Renal cortex interstitium (tissue), 15 donors: ENCODE measurements at places on chromosomes 7 and 10. TPM values are rescaled to one million over a fixed set of nuclear protein-coding genes. Genes with fewer than 3 reads are reported as not detected.
A peak's percentile ranks its signal among the peaks of the same experiment; 100 is the strongest.

Gene ZWINT
- 70.7 TPM for polyA plus RNA-seq

Gene ADAP1
- 15.4 TPM for polyA plus RNA-seq

Gene ASB4
- 0.14 TPM for polyA plus RNA-seq

GRCh38 chr7:37050801-37051200 lies 326.5 kb upstream of the AOAH start:
- no peak for DNase-seq

- DNase-seq = no peak
These were observed 33.4 kb downstream of the CALML5 start for GRCh38 chr10:5465976-5466450.

GRCh38 chr7:1966631-1967200 lies 266.0 kb downstream of the MAD1L1 start:
- no peak for DNase-seq

DNA sequence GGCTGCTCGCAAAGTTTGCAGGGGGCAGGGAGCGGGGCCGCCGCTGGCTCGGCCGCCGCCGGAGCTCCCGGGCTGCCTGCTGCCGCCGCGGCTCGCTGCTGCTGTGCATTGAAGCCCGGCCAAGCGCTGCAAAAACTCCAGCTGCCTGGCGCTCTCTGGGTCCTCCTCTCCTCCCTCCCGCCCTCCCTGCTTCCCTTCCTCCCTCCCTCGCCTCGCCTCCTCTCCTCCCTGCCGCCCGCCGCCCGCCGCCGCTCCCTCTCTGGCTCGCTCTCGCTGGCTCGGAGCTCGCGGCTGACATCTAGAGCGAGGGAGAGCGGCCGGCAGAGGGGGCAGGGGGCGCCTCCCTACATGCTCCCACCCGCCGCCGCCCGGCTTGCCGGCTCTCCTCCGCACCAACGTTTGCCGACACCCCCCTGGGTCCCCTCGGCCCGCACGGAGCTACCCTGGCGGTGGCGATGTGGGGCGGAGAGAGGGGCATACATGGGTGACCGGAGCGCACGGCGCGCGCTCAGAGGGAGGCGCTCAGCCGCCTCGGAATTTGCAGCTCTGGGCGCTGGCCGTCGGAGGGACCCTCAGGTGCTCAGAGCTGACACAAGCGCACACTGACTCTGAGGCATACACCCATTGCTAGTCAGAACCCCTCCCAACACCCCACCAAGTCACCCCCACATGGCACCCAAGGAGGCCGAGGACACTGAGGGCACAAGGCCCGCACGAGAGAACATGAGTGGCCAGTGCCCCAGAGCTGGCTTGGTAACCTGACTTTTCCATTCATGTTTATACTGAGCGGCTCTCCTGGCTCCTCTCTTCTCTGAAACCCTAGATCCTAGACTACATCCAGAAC lies 1.2 kb upstream of the PLXNA4 start:
- DNase-seq = peak; percentile 82

DNA sequence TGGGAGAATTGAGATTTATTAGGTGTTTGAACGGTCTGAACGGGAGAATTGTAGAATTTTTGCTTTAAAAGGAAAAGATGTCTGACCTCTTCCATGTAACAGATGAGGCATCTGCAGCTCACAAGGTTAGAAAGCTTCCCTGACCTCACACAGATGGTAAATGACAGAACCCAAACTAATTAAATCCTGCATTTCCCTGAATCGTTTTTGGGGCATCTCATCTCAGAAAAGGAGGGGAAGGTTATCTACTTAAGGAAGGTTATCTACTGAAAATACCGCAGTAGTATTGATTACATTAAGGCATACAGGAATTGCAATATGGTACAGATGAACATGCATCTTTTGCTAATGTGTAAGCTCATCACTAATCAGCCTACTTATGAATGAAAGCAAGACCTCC lies 278.3 kb downstream of the CCDC3 start:
- no peak for DNase-seq

DNA sequence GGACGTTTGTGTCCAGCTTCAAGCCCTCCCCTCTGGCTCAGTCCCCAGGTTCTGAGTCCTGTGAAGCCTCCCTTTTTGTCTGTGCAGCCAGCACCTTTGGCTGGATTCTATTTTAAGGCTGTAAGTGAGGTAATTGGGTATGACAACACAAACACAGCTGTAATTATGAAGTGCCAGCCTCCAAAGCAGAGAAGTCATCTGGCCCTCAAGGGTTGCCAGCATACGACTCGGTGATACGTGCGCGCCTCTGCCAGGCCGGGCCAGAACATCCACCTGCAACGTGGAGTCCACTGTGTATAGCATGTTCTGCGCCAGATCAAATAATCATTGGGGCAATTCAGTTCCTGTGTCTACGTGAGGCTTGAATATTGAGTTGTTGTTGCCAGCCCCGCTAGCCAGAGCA lies 6.7 kb upstream of the FAM180A start:
- no peak for DNase-seq

GRCh38 chr7:77453531-77453930 lies 37.4 kb upstream of the GSAP start:
- DNase-seq = no peak
